Right ventricle myocardium superior (tissue), 1 donor: ENCODE measurements at places on chromosomes 5 and 9.

DNA sequence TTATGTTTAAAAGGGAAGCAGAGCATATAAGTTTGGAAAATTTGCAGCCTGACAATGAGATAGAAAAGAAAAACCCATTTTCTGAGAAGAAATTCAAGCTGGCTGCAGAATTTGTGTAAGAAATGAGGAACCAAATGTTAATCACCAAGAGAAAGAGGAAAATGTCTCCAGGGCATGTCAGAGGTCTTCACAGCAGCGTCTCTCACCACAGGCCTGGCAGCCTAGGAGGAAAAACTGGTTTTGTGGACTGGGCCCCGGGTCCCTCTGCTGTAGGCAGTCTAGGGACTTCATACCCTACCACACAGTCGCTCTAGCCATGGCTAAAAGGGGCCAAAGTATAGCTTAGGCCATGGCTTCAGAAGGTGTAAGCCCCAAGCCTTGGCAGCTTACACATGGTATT, 32.1 kb upstream of the HSD17B4 start:
- no peak for DNase-seq

DNA sequence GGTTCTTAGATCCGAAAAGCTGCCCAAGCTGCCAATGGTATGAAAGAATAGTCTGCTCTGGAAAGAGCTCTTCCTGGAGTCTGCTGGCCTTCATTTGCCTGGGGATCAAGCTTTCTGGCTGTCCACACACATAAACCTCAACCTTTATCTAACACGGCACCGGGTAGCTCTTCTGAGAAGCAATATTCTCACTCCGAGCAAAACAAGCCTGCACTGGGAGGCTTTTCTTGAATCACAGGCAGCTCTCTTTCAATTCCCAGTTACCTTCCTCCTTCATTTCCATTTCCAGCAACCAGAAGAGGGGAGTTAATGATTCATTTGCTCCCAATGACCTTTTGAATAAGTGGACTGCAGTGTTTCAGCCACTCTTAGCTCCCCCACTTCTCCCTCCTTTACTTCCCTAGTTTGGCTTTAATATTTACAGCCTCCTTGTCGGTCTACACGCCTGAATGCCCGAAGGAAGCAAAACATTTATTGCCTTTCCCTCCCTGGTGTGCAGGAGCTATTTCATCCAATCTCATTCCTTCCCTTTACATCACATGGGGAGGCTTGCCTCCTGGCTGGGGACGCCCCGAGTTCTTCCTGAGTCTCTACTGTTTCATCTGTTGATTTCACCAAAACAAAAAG, 187.1 kb downstream of the ARHGEF28 start:
- DNase-seq: no peak

DNA sequence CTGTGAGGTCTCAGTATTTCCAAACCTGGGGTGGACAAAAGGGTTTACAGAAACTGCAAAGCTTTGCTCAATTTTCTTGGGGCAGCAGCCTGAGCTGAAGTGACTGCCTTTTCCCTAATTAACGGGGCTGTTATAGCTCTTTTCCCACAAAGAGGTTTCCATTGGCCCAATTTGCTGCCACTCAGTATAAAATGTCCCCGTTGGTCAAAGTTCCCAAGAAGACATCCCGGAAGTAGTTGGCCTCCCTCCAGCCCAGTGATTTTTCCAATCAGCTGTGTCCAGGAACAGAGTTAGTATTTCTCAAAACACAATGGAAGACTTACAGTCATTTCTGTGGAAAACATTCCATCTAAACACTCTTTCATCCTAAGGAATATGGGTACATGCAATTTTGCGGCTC, 643.6 kb downstream of the ACTL7B start:
- DNase-seq: no peak

GRCh38 chr5:141680178-141680577, 1.9 kb downstream of the ARAP3 start:
- DNase-seq: no peak

GRCh38 chr5:90014420-90014819, 395.1 kb downstream of the CETN3 start:
- no peak for DNase-seq

DNA sequence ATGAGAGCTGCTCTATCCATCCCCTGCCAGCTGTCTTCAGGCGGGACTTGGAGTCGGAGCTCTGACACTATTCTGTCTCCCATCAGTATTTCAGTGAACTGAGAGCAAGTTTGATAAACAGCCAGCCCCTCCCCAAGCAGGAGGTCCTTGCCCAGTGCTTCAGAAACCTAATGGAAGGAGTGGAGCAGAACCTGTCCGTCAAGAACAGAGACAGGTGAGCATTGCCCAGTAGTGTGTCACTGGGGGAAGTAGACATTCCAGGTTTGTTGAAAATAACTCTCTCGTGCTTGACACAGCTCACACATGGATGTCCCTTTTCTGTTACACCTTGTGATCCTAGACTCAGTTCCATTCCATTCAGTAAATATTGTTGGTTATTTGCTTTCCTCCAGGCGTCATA, 13.2 kb upstream of the TLX3 start:
- DNase-seq: no peak

GRCh38 chr9:78319197-78320029, 22.5 kb downstream of the PSAT1 start:
- no peak for DNase-seq

DNA sequence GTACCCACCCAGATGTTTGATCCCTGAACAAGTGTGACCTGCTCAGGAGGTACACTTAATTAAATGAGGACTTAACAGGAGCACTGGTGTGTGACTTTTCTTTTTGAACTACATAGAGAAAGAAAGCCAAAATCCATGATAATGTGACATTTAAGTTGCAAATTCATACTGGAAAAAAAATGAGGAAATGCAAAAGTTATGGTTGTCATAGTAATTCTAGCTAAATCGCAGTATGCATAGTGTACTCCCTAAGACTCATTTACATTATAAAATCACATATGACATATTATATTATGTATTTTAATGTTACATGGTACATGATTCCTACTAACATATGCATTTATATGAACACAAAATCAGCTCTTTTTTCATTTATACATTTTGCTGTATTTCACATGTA, 92.0 kb upstream of the PCSK5 start:
- DNase-seq: no peak

DNA sequence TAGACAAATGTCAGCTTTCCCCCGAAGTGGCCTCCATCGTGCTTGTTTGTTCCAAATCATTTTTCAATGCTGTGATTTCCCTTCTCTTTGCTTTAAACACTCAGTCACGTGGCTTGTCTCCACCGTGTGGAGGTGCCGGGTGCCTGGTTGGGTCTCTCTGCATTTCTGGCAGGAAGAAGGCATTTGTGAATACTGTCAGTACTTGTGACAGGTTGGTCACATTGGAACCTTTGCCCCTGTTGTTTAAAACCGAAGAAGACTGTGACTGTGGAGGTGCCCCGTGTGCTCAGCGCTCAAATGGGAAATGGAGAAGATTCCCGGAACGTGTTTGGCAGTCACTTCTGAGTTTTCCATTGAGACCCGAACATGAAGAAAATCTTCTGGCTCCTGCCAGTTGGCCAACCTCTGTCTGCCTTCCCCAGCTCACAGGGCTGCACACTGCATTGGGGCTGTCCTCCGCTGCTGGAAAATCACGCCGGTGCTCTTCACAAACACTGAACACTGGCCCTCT, 74.6 kb downstream of the LMNB1 start:
- peak; percentile 66 for DNase-seq

DNA sequence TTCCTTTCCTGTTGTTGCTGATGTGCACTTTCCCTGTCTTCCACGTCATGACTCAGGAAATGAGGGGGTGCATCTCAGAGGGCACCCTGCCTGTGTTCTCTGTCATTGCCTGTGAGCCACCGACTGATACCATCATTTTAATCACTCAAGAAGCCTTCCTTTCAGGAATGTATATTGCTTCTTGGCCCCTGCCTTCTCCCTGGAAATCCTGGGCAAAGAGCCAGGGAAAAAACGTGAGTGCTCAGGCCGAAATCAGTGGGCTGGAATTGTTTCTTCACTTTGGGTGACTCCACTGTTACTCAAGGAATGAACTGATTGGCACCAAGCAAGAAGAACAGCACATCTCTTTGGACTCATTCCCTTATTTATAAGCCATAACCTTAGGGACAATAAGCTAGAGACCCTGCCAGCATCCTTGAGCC, 126.1 kb downstream of the SNX18 start:
- no peak for DNase-seq

GRCh38 chr5:90557391-90557790, 1.2 kb upstream of the ADGRV1 start:
- DNase-seq: no peak

DNA sequence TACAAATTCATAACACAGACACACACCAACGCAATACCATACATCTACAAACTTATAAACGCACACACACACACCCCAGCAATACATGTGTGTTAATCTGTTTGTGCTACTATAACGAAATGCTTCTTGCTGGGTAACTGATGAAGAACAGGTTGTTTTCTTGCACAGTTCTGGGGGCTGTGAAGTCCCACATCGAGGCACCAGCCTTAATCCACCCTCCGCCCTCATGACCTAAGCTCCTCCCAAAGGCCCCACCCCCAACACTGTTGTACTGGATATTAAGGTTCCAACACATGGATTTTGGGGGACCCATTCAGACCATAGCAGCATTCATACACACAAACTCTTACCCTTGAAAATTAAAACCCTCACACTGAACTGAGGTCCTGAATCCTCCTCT, 38.8 kb upstream of the LPCAT1 start:
- DNase-seq: no peak

DNA sequence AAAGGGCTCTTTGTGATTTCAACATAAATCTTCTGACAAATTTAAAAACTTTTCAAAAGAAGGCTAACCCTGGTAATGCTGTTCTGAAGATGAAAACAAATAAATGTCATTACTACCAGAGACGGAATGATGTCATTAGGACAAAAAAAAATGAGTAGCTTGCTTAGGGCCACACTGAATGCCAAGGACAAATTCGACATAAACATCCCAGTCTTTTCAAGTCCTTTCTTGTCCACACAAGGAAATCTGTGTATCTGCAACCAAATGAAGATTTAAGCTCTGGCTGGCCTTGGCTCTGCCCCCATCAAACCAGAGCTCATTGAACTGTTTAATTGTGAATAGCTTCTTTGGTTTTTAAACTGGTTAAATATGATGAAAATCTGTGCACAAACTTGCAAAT, 592.7 kb downstream of the TLE1 start:
- no peak for DNase-seq
